CD4-positive, alpha-beta T cell treated with Interleukin-1 beta for 1 hour (primary cell): ENCODE measurements at places on chromosomes 12 and 14.

GRCh38 chr12:41465526-41465925, 277.4 kb downstream of the PDZRN4 start:
- DNase-seq = no peak

DNA sequence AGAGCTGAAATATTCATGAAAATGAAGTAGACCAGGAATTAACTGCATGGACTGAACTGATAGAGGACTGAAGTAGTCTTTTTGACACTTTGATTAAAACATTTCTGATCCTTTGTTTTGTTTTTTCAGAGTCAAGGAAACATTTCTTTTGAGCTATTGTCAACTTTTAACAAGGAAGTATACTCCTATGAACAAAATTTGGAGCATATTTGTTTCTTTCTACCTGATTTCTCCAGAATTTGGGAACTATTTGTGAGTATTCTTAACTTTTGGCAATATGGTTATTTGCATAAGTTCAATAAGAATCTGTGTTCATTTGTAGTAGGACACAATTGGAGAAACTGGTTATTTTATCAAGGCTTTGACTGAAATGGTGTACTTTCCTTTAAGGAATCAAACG, 71.3 kb upstream of the HECTD1 start:
- DNase-seq = no peak

- no peak for DNase-seq
Observed at GRCh38 chr14:91732859-91733477, 1.1 kb upstream of the CATSPERB start.

DNA sequence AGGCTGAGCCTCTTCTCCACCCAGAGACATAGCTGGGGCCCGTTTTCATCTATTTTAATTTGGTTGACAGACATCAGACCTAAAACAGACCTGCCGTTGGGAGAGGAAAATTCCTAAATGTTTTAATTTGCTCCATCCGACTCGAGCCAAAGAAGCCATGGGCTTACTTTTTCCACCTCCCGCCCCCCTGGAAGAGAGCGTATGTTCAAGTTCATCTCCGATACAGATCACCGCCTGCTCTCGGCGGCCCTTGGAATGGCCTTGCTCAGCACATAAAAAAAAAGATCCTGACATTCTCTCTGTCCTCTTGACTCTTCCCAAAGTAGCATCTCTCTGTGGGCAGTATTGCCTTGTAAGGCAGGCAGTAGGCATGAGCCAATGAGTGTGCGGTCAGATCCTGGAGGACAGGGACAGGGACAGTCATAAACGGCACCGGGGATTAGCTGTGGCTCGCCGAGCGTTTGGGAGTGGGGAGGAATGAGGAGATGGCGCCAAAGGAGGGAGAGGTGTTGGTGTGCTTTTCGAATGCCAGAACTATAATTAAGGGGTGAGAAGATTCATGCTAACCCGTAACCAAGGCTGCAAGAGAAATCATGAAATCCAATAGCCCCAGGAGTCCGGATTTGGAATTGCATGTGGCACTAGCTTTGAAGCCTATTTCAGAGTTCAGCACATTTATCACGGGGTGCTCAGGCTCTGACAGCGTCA, 47.9 kb upstream of the MEG3 start:
- DNase-seq = no peak

GRCh38 chr12:124172636-124173035, 122.3 kb upstream of the RFLNA start:
- DNase-seq = no peak

- DNase-seq = no peak
Observed at GRCh38 chr14:28767853-28768741, 1.5 kb downstream of the FOXG1 start.

DNA sequence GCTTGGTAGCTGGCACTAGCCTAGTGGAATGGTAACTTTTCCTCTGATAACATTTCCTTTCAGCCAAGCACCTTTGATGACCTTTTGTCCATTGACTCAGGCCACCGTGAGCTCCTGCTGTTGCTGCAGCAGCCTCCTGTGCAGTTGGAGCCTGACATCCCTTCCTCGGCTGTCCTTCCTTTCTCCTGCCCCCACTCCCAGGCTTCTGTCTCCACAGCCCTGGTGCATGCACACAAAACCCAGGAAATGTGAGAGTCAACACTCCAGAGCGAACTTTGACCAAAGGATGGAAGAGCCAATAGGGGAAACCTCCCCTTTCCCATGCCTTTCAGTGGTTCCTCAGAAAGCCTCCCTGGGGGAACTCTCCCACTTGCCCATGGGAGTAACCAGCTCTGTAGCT, 115.0 kb downstream of the TMEM260 start:
- DNase-seq = no peak

DNA sequence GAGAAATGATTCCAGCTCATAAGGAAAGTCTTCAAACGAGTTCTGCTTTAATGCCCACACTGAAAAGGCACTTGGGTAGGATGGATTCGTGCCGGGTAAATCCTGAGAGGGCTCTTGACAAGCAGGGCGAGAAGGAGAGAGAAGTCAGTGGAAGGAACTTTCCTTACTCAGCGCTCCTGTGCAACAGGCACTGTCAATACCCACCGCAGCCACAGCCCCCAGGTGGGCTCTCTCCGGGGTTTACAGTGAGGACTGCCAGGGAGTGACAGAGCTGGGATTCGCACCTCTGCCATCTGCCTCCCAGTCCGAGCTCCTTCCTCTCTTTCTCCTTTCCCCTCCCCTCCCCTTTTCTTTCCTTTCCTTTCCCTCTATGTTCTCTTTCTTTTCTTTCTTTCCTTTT, 118.7 kb downstream of the BEGAIN start:
- DNase-seq = no peak

GRCh38 chr14:26398616-26399015, 199.2 kb downstream of the NOVA1 start:
- no peak for DNase-seq

DNA sequence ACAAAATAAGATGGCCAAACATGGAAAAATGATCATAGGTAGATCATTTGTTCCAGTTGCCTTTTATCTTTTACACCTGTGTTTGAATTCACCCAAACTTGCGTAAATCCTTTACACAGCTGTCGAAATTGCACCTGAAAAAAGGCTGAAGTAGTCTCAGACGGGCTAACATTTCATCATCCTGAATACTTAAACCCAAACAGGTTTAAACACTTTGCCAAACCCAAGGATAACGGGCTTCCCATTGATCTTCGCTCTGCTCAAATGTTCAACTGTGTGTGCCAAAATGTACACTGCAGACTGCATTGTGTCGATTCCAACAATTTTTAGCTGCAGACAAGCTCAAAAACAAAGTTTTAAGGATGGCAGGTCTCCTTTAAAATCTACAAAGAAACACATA, 288.7 kb upstream of the DDHD1 start:
- no peak for DNase-seq

- DNase-seq = no peak
Observed at GRCh38 chr14:83172363-83172762, 1638.7 kb upstream of the SEL1L start.

DNA sequence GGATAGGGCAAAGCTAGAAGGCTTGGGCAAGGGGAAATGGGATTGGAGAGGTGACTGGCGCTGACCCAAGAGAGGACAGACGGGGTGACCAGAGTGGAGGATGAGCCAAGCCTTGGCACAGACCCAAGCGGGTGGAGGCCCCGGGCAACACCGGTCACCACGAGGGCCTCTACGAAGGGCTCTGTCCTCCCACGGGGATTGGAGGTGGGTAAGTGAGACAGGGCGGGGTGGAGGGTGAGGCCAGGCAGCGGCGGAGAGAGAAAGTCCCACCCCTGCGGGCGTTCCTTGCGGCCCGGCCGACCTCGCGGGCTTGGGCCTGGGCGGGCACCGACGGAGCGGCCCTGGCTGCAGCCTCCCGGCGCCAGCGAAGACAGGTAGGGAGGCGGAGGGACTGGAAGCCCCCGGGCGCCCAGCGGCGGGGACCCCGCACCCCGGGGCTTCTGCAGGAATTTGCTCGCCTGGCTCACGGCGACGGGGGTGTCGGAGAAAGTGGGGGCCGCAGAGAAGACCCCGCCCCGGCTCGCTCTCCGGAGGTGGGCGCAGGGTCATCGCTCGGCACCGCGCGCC, at the start of gene PAPLN:
TSS of gene PAPLN (plus strand) at position 288 of the 567 bp plus-strand sequence. CDS start 2,273 bp downstream, outside the sequence.
- no peak for DNase-seq

- DNase-seq = no peak
Observed at GRCh38 chr12:32877601-32878459, 18.7 kb downstream of the PKP2 start.

DNA sequence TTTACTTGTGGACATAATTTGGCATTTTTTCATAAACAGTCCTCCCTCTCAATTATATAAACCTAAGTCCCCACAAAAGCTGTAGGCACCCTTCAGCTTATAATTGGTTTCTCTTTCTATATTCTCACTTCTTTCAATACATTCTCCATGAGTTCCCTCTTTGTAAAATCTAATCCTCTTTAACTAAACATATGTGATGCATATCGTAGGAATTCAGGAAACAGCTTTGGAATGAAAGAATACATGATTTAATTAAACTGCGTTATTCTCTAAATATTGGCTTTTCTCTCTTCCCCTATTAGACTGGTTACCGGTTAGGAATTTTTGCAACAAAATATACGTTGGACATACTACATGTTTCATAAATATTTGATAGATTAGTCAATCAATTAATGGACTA, 1122.6 kb downstream of the FLRT2 start:
- no peak for DNase-seq

DNA sequence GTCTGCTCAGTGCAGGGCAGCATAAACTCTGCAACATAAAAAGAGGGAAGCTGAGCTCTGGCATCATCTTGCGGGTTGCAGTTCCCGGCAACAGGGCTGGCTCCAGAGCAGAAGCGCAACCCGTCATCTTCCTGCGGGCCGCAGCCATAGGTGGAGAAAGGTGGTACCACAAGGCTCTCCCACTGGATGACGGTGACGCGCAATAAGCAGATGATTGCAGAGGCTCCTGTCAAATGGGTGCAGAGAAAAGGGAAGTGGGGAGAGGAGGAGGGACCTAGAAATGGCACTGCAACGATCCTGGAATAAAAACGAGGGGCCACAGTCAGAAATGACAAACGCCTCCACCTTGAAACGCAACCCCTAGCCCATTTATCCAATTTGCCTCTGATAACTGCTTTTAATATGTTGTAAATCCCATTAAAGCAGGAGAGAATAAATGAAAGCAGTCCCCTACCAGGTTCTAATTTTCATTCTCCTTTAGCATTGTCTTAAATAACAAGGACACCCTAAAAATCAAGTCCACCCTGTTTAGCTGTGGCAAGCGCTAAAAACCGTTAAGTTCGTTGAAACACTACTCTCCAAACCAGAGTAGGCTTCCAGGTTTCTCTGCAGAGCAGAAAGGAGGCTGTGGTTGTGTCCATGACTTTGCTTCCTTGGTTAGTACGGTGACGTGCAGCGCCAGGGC, 30.9 kb upstream of the TUBA1C start:
- DNase-seq = peak; percentile 38

DNA sequence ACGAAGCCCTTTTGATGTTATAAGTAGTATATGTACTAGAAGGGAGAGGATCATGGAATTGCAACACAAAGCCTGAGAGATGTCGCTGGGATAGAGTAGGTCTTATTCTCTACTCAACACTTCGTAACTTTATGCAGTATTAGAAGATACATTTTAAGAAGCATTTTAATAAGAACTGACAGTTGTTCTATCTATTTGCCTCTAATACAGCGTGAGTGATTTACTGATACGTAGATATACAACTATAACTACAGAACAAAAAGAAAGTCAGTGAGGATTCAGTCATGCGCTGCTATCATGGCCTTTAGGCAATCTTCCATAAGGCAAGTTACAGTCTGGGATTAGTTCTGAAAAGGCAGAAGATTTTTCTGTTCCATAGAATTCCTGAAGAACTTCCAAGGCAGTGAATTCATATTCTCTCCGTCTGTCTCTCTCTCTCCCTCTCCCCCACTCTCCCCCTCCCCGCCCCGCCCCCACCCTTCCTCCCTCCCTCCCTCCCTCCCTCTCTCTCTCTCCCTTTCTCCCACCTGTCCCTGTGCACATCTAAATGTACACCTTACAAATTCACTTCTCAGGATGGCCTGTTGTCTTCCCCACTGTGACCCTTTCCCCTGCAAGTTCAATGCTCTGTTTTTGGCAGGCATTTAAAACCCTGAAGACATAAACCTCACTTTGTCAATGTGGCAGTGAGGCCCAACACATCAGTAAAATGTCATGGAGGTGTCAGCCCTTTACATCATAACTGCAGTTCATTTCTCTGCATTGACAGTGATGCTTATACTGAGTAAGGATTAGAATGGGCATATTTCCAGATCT, 470.6 kb downstream of the EGLN3 start:
- DNase-seq = no peak

GRCh38 chr14:75989134-75989533, 3.6 kb downstream of the IFT43 start:
- DNase-seq = no peak

DNA sequence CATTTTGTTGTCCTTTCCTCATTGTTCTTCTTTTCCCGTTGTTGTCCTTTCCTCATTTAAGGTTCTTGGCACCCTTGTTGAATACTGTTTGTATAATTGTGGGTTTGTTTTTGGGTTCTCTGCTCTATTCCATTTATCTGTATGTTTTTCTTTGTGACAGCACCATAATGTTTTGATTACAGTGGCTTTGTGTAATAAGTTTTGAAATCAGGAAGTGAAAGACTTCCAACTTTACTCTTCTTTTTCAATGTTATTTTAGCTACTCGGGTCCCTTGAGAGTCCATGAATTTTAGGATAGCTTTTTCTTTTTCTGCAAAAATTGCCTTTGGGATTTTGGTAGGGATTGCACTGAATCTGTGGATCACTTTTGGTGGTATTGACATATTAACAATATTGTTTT, 28.1 kb downstream of the ETNK1 start:
- no peak for DNase-seq

GRCh38 chr12:3055704-3056467, 21.3 kb upstream of the TSPAN9 start:
- no peak for DNase-seq

DNA sequence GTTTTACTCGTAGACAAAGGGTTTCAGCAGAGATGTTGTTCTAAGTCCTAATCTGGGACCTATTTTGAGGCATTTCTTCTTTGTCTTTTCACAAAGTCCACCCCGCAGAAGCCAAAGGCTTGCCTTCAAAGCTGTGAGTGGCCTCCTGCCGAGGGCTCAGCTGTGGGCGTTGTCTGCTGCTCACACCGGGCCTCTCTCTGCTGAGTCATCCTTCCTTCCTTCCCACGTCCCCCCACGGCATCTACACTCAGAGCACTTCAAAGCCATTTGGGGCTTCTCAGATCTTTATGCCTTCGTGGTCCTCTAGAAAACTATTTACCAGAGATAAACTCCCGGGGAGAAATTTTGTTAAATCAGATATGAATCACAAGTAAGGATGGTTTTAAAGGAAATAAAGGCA, 115.9 kb upstream of the TMPO start:
- DNase-seq = peak; percentile 60

DNA sequence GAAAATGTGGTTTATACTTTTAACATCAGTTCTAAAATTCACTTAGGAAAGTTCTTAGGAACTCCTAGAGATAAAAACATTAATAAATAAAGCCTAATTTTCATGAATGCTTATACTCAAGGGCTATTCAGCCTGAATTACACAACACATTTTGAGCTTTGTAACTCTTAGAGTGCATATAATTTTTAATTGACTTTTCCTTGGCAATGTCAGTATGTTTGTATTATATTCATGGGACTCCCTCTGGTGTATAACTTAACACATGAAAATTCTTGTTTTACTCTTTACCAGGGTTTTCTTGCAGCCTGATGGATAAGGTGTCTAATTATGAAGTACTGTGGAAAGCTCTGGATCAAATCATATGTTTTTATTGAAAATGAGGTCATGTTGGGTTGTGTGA, 150.6 kb upstream of the HMGA2 start:
- DNase-seq = no peak
